Hematopoietic multipotent progenitor cell treated with erythropoietin and hydrocortisone succinate and interleukin-3 and kit ligand, for 8 days (in vitro differentiated cells): ENCODE measurements at places on chromosomes 13 and 19.

GRCh38 chr13:108813587-108814170, 184.3 kb downstream of the MYO16 start:
- no peak for DNase-seq

DNA sequence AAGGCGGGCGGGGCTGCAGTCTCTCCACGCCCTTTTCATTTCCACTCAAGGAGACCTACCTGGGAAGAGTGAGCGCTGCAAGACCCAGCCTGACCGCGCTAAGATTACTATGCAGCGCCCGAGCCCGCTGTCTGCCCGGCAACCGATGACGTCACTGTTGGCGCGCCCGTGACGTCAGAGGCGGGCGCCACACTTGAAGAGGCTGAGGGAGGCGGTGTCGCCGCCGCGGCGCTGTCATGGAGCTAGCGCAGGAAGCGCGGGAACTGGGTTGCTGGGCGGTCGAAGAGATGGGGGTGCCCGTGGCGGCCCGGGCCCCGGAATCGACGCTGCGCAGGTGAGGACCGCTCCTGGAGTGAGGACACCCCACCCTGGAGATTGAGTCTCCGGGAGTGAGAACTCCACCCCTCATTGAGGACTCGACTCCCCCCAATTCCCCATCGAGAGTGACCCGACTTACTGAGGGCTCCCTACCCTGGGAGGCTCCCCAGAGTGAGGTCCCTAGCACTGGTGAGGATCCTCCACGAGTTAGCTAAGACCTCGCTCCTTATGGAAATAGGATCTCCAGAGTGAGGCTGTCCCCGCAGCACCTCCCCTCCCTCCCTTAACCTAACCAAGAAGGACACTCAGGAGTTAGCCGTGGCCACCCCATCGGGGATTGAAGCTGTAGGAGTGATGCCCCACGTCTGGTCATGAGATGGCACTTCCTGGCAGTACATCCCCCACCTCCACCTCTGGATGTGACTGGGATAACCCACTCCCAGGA, at the start of gene HAUS5:
Gene HAUS5, plus strand, starts transcription at position 177 of the 763 bp plus-strand sequence. Its CDS starts 60 bp downstream, at position 237.
- DNase-seq: peak; percentile 92

GRCh38 chr13:99813336-99814095, 158.1 kb downstream of the ZIC5 start:
- no peak for DNase-seq

GRCh38 chr13:109213714-109214113, 572.7 kb downstream of the IRS2 start:
- DNase-seq: no peak

- DNase-seq: no peak
Observed at GRCh38 chr13:86841264-86841663, 829.9 kb upstream of the SLITRK5 start.

- DNase-seq: no peak
Observed at GRCh38 chr13:51148952-51149573, 38.0 kb upstream of the C13orf42 start.
